ENCODE measurements at places on chromosomes 13 and 19.
A peak's percentile ranks its signal among the peaks of the same experiment; 100 is the strongest.

DNA sequence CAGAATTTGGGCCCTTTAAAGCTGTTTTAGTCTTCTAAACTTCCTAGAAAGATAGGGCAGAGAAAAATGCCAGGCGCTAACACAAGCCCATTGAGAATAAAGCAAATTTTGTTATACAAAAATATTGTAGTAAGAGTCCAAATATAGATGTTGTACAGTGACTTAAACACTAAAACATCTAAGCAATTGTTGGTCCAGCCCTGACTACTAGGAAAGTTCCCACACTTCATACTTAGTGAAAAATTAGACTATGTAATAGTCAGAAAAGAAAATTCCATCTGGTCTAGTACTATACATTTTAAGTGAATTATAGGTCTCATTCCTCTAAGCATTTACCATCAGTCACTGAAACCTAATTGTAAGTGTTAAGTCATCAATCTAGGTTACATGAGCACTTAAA, 1518.3 kb upstream of the SLC10A2 start:
- DNase-seq, result no peak

DNA sequence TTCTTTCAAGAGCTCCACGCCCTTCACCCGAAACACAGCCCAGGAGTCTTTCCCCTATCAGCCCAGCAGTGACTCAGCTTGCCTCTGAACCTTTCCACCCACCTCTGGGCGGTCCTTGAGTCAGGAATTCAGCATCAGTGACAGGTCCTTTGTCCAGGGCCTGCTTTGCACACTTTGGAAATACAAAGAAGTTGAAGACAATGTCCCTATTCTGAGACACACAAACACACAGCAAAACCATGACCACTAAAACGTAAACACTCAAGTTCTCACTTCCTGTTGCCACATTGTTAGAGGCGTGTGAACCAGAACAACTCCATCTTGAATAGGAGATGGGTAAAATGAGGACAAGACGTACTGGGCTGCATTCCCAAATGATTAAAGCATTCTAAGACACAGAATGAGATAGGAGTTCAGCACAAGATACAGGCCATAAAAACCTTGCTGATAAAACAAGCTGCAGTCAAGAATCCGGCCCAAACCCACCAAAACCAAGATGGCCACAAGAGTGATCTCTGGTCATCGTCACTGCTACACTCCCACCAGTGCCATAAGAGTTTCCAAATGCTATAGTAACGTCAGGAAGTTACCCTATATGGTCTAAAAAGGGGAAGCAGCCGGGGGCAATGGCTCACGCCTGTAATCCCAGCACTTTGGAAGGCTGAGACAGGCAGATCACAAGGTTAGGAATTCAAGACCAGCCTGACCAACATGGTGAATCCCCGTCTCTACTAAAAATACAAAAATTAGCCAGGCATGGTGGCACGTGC, 49.2 kb upstream of the ATP12A start:
- DNase-seq, result no peak

DNA sequence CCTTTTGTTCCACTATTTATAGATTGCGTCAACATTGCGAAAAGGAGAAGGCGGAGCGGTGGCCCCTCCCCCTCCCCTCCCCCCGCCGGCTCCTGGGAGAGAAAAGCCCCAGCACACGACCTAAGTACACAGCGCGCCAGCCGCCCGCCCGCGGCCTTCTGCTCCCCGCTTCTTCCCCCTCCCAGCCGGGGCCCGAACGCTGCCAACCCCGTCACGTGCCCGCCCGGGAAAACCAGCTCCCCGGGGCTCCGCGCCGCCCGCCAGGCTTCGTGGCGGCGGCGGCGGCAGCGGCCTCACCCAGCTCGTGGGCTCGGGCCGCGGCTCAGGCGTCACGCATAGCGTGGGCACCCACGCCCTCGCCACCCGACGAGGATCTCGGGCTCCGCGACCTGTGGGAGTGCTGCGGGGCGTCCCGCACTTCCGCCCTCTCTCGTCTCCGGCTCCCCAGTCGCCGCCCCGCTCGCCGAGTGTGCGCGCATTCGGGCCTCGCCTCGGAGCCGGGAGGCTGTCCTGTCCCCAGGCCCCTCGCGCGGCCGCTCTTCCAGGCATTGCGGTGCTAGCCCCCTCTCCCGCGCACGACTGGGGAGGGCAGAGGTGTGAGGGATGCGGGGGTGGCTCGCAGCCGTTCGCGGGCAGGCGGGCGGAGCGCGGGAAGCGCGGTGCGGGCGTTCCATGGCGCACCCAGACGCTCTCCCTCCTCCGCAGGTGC, 110.5 kb downstream of the KCNRG start:
- peak; percentile 86 for DNase-seq

GRCh38 chr13:113489549-113490495, 689 bp downstream of the DCUN1D2 start:
- DNase-seq, result peak; percentile 49

DNA sequence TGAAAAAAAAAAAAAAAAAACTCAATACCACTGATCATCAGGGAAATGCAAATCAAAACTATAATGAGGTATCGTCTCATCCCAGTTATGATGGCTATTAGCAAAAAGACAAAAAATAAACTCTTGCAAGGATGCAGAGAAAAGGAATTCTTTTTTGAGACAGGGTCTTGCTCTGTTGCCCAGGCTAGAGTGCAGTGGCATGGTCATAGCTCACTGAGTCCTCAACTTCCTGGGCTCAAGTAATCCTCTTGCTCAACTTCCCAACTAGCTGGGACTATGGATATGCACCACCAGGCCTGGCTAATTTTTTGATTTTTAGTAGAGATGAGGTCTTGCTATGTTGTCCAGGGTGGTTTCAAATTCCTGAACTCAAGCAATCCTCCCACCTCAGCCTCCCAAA, 59.5 kb downstream of the MICU2 start:
- DNase-seq, result no peak

- no peak for DNase-seq
Measured at GRCh38 chr13:39951301-39951700, 295.8 kb downstream of the COG6 start.

DNA sequence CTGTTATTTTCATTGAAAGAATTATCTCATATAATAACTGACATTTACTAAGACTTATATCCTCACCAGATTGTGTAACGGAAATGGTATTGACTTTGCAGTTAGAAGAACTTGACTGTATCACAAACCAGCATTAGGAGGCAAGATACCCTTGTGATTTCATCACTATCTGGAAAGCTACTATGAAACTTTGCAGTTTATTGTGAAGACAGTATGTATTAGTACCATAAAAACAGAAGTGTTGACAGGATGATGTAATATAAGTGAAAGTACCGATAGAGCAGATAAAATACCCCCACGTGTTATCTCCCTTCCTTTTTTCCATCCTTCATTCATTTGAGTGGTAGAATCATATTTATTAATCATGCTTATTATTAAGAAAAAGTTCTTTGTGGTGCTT, 365.7 kb upstream of the KLHL1 start:
- no peak for DNase-seq

DNA sequence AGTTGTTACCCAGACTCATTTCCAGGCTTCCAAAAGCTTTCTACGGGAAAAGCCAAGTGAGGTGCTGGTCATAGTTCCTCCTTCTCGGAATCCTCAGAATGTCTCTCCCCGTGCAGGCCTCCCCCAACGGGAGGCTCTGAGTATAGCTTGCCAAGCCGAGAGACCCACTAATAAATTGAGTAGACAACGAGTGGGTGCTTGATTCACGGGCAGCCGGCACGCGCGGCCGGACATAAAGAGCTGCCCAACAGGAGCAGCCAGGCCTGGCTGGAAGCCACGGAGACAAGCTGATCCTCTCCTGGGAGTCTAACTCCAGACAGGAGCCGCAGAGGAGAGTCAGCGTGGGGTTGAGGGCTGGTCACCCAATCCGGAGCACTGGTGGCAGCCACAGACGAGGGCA, 43.4 kb upstream of the MEDAG start:
- peak; percentile 64 for DNase-seq

GRCh38 chr13:113901231-113901630, 37.4 kb upstream of the GAS6 start:
- peak; percentile 43 for DNase-seq

- peak; percentile 64 for DNase-seq
Measured at GRCh38 chr19:57068921-57069697, 50.7 kb upstream of the USP29 start.

- DNase-seq, result no peak
Measured at GRCh38 chr13:22077764-22078163, 406.9 kb downstream of the FGF9 start.

DNA sequence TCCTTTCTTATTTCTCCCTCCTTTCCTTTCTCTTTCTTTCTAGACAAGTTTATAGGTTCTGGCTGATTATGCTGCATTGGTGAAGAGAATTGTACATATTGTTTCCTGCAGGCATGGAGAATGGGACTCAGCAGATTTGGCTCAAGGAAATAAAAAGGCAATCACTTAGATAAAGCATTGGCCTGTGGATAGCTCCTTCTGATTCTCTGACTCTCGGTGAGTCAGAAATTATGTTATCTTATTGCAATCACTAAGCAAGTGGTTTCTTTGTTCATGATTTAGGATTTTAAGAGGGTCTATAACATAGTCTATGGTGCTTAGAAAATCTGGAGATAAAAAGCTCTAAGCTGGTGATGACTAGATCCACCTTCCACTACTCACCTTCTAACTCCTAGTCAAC, 54.0 kb upstream of the POSTN start:
- DNase-seq, result no peak

DNA sequence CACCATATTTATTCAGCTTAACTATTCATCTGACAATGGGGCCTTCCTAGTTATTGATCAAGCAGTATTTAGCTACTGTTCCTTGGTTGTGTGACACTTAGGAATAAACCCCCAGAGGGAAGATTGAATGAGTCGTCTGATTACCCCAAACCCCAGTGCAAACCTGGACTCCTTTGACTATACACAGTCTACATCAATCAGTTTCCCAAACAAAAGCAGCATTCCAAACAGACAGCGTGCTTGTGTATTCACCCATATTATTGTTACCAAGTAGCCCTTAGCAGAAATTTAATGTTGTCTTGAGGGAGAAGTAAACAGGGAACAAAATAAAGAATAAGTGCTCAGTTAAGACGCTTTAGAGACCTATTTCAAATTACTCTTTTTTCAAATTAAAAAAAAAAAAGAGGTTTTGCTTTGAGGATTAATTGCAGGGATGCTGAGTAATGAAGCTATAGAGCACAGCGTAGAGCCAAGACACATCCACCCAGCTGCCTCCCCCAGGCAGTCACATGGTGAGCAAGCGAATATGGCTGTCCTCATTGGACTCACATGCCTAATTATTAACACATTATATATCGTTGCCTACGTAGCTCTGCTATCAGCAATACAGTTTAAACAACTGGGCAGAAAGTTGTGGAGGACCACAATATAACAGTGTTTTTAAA, 14.7 kb upstream of the B3GLCT start:
- no peak for DNase-seq

DNA sequence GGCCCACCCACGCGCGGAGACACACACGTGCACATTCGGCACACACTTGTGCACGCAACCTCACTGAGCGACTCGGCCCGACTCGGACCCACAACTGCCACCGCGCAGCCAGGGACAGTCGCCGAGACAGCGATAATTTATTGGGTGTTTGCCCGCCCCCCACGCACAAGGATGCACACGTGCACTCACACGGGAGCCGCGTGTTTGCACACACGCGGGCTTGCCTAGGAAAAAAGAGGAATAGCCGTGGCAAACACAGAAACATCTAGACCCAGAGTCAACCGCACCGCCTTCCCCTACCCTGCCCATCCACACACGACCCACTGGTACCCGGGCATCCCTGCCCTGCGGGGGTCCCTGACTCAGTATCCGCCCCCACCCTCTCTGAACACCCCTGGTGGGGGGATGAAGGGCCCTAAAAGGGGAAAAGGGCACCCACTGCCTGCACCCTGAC, 1.1 kb upstream of the SSBP4 start:
- DNase-seq, result no peak

- no peak for DNase-seq
Measured at GRCh38 chr19:50975766-50976165, 6.4 kb upstream of the KLK6 start.

DNA sequence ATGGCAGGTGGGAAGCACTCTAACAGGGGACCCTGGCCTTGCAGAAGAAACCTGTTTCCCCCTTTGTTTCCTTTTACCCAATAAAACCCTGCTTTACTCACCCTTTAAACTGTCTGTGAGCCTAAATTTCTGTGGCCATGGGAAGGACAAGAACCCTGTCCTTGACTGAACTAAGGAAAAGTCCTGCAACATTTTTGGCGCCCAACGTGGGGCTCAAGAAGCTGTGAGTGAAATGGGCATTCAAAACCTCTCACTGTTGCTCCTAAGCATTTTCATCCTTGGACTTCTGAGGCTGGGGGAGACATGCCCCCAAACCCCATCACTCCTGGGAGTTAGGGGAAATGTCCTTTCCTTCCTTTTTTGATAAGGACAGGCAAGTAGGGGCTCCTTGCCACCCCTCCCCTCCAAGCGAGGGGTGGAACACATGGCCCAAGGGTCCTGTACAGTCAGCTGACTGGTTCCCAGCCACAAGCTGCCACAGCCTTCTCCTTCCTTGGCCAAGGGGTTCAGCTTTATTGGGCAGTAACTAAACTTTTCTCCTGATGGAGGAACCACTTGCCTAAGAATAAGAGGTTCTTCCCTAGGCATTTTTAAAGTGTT, 381.6 kb downstream of the KLF5 start:
- DNase-seq, result no peak

GRCh38 chr13:24141333-24141910, 19.1 kb upstream of the SPATA13 start:
- no peak for DNase-seq

GRCh38 chr13:91660076-91660415, 261.6 kb downstream of the GPC5 start:
- DNase-seq, result no peak

DNA sequence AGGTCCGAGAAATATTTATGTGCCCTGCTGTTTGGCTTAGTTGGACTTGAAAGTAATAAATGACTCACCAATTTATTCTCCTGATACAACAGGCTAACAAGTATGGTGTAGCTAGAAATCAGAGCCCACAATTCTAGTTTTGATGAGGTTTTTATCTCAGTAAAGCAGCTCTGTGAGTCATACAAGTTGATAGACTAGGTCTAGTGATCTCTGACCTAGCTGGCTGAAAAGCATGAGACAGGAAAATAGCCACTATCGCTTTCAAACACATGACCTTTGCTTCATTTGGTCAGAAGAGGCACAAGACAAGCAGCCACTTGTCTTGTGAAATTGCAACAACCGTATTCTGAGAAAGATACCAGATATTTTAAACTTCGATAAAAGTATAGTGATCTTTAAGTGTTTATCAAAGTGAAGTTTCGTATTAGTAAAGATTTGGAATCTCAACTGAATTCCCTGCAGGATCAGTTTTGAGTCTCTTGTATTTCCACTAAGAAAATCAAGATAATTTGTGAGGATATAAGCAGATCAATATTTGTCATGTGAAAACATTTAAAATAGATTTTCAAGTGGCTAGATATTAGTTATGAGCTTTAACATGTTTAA, 126.7 kb downstream of the MAB21L1 start:
- no peak for DNase-seq

DNA sequence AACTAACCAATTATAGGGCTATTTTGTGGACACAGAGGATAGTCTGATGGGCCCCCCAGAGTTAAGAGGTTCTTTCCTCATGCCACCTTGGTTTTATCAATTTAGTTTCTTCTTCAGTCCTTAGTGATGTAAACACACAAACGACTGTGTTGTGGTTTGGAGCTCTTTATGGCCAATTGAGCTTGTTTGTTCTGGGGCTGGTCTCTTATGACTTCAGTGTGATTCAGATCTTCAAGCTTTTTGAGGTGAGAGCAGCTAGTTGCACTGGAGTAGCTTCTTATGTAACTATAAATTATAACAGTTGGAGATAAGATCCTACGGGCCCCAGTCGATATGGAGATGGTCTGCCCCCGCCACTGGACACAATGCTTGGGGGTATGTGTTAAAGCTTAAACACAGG, 22.0 kb upstream of the GJB6 start:
- no peak for DNase-seq

Measured in muscle of back (tissue), 13 donors.